ENCODE measurements at places on chromosomes 1 and 21.

DNA sequence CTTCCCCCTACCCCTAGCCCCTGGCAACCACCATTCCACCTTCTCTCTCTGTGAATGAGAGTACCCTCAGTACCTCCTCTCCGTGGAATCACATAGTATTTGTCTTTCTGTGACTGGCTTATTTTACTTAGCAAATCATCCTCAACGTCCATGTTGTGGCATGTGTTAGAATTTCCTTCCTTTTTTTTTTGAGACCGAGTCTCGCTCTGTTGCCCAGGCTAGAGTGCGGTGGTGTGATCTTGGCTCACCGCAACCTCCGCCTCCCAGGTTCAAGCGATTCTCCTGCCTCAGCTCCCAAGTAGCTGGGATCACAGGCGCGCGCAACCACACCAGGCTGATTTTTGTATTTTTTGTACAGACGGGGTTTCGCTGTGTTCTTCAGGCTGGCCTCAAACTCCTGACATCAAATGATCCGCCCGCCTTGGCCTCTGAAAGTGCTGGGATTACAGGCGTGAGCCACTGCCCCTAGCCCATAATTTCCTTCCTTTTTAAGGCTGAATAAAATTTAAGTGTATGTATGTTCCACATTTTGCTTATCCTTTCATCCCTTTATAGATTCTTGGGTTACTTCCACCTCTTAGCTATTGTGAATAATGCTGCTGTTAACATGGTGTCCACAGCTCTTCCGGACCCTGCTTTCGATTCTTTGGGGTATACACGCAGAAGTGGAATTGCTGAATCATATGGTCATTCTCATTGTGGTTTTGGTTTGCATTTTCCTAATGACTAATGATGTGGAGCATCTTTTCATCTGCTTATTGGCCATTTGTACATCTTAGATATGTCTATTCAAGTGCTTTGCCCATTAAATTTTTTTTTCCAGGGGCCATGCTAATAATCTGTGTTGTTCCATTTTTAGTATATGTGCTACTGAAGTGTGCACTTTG is 32.3 kb downstream of the ERRFI1 start:
- DNase-seq, result no peak

DNA sequence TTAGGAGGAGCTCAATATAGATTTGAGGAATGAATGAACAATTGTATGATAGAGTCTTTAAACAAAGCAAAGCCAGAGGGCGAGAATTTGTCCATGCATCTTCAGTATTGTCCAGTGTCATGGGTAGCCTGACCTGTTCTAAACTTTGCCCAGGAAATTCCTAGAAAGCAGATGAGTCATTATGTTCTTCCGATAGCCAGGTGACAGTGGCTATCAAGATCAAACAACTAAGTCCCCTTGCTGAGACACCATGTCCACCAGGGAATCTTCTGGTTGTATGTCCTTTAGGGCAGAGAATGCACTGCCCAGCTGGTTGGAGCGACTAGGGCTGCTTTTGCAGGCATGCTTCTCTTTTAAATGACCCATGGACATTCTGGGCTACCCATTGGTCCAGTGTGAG is 1.8 kb upstream of the SLC26A9 start:
- DNase-seq, result no peak

- no peak for DNase-seq
Observed at GRCh38 chr1:113325022-113325421, 65.3 kb upstream of the MAGI3 start.

- no peak for DNase-seq
Observed at GRCh38 chr1:204102029-204102611, 29.2 kb downstream of the SOX13 start.

DNA sequence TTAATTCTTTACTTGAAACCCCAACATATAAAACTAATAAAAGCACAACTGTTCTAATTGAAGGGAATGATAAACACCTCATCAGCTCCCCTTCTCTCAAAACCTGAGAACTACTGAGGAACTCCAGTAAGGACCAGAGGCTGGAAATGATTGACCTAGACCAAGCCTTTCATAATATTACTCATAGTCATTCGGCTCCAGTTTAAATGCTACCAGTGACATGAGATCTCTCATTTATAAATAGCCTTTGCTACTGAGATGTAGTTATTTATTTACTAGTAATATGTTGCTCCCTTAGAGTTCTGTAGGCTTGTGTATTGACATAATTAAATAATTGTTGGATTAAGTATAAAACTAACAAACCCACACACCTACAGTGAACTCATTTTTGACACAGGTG is 209.8 kb upstream of the PRMT6 start:
- no peak for DNase-seq

GRCh38 chr1:160109686-160110085 is 5.9 kb upstream of the ATP1A2 start:
- DNase-seq, result no peak

- DNase-seq, result no peak
Observed at GRCh38 chr1:22056043-22056442, 3.5 kb downstream of the CDC42 start.

GRCh38 chr1:231512147-231512698 is 16.2 kb upstream of the TSNAX start:
- no peak for DNase-seq

DNA sequence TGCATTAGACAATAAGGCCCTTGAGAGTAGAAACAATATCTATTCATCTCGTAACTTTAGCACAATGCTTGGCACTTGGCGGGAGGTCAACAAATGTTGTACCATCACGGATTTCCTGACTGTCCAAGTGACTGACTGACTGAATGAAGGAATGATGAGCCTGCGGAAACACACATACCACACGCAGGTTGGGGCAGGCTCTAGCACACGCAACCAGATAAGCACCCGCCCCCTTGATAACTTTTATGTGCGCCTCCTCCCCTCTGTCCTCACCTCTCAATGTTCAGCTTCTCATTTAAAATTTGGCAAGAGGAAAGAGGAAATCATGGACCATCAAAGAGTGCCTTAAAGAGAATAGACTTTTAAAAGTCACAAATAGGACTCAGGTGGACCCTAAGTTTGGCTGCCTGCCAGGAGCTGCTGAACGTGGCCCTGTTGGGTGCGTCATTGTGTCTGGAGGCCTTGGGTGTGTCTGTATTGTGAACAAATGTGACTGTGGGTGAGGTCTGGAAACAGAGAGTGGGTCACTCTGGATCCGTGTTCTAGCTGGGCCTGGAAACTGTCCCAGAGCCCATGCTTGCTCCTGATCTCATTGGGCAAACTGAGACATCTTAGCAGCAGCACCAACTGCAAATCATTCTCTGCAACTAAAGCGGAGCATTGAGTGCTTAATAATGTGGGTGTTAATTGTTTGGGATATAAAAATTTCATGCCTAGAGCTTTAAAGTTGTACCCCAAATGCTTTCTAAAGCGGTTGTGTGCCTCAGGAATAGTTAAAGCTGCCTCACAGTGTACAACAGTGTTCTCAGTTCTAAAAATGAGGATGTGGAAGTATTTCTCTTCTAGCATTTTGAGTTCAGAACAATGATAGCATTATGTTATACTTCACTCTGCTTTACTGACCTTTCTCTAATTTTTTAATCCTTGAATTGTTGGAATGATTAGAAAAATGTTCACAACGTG is 47.6 kb upstream of the ABCG1 start:
- peak; percentile 2 for DNase-seq

- DNase-seq, result no peak
Observed at GRCh38 chr1:156480016-156480370, 20.6 kb downstream of the MEF2D start.

GRCh38 chr1:92485381-92486250 is 1.1 kb downstream of the GFI1 start:
- DNase-seq, result peak; percentile 84
